ENCODE measurements at places on chromosomes 13 and 19. TPM values are rescaled to one million over a fixed set of nuclear protein-coding genes. Genes with fewer than 3 reads are reported as not detected.

GSX1 gene
- not detected for polyA plus RNA-seq

PLK5 gene
- 0.36 TPM for polyA plus RNA-seq

MYH14 gene
- 20.6 TPM for polyA plus RNA-seq

DNA sequence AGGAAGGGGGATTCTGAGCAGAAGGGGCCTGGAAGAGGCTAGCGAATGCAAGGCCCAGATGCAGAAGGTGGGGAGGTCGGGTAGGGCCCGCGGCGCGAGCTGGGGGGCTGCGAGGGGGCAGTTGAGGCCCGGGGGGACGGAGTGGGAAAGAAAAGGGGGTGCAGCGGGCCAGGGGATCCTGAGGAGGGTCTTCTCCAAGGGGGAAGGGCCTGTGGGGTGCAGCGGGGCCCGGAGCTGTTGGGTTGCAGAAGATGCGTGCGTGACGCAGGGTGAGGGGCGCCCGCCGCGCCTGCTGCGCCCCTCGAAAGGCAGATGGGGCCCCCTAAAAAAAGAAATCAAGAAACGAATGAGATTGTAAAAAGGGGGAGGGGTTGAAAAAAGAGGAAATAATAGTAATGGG, 313 bp downstream of the ZNF541 start:
- DNase-seq: no peak

DNA sequence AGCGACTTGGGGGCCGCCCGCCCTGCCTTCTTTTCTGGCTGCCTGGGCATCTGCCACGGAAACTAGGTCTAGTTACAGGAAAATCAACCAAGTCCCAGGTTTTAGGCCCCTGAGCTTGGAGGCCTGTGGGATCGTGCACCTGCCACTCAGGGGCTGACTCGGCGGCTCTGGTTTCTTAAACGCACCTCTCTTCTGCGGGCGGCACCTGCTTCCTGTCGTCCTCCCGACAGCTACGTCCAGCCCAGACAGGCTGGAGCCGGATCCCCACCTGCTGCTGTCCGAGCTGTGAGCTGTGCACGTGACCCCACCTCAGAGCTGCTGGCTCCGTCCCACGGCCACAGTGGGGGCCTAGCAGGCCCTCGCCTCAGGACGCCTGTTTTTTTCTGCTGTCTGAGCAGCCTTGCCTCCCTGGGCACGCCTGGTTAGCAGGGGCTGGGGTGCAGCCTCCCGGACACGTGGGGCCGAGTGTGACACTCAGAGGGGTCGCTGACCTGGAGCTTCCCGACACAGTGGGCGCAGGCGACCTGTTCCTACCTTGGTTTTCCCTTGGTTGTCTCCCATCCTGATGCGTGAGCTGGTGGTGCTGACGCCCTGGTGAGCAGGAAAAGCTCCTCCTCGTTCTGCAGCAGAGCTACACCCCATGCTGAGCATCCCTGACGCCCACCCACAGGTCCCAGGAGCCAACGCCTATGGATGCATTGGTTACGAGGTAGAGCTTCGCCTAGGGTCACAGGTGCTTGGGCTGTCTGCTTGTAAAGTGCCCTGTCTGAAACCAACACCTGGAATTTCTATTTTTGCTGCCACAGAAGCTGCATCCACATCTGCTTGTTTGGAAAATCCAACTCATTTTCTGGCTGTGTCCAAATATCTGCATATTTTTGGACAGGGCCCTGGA, 17.5 kb downstream of the TMEM255B start:
- no peak for DNase-seq

GRCh38 chr13:74825152-74825937, 656.6 kb downstream of the TBC1D4 start:
- DNase-seq: peak; percentile 10

DNA sequence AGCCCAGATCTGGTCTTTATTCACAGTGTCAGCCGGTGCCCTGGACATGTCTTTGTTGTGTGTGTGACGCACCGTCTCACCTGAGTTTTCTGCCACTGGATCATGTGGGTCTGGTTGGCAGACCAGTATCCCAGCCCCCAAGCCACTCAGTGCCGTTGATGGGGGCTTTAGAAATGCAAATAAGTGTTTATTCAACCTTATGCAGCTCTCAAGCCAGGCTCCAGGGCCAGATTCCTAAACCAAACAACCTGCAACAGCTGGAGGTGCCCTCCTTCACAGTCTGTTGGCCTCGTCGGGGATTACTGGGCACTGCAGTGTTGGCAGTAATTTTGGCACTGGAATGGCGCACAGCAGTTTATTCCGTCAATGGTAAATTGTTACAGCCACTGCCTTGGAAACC, 21.6 kb downstream of the FAM124A start:
- DNase-seq: no peak

GRCh38 chr13:109668433-109669233, 117.8 kb downstream of the IRS2 start:
- no peak for DNase-seq

- DNase-seq: no peak
These were observed 28.7 kb upstream of the MEDAG start for GRCh38 chr13:30877335-30877734.

DNA sequence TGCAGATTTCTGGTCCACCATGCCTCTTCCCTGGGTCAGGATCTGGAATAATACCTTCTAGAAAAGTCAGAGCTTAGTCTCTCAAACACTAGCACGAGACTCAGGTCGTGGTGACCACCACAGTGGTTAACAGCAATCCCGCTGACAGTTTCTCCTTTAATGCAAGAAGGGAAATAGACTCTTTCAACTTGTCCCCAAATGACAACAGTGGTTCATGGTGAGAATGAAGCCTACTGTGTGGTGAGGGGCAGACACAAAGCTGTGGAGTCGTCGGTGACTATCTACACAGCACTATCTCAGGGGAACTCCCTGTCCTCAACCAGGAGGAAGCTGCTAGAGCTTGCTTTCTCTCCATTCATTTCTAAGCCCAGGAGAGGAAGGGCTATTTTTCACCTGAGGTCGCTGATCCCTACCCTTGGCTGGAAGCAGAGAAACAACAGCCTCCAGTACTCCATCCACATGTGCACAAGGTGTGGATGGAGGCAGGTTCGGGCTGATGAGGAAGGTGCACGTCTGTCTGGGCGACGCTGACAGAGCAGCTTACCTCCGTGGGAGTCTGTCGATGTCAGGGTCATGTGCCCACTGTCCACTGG, 72.4 kb downstream of the STK24 start:
- DNase-seq: no peak

- no peak for DNase-seq
These were observed 229.5 kb downstream of the UQCRFS1 start for GRCh38 chr19:28983430-28983829.

DNA sequence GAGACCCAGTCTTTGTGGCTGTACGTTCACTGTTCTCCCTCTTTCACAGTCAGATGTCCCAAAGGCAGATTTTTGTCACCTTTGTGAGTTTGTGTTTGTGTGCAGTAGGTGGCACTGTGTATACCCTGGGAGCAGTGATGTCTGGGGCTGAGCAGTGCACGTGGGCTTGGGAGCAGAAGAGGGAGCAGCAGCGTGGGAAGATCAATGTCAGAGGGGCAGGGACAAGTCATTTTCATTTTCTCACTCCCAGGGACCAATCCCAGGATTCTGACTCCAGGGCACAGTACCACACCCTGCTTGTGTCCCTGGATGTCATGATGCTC, 2.0 kb upstream of the PSG6 start:
- no peak for DNase-seq

GRCh38 chr19:10828981-10829821, 6.8 kb downstream of the TMED1 start:
- no peak for DNase-seq

- no peak for DNase-seq
These were observed 18.1 kb downstream of the N4BP2L1 start for GRCh38 chr13:32409561-32410421.

DNA sequence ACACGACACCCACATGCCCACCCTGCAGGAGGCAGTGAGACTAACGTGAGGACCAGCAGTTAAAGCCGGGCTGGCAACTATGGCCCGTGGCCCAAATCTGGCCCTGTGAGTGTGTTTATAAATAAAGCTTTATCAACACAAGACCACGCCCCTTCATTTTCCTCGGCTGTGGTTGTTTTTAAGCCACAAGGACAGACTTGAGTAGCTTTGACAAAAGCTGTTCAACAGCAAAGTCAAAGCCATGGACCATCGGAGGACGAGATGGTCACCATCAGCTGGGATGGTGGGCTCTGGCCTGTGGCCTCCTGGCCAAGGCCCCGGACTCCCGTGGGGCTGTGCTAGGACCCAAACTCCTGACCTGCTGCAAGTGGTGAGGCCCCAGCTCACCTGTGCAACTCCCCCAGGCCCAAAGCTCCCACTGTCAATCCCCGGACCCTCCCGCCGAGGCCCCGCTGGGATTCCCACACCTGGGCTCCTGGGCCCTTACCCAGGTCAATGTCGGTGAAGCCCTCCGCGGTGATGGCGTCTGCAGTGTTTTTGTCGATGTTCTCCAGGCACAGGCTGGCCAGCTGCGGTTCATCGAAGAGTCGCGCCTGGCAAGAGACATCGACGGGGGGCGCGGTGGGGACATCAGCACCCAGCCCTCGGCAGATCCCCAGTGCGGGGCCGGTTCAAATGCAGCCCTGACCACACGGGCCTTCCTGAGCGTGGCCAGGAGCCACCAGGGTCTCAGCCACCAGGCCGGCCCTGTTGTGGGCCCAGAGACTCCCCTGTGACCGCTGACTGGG, 25.1 kb downstream of the BTBD2 start:
- no peak for DNase-seq

DNA sequence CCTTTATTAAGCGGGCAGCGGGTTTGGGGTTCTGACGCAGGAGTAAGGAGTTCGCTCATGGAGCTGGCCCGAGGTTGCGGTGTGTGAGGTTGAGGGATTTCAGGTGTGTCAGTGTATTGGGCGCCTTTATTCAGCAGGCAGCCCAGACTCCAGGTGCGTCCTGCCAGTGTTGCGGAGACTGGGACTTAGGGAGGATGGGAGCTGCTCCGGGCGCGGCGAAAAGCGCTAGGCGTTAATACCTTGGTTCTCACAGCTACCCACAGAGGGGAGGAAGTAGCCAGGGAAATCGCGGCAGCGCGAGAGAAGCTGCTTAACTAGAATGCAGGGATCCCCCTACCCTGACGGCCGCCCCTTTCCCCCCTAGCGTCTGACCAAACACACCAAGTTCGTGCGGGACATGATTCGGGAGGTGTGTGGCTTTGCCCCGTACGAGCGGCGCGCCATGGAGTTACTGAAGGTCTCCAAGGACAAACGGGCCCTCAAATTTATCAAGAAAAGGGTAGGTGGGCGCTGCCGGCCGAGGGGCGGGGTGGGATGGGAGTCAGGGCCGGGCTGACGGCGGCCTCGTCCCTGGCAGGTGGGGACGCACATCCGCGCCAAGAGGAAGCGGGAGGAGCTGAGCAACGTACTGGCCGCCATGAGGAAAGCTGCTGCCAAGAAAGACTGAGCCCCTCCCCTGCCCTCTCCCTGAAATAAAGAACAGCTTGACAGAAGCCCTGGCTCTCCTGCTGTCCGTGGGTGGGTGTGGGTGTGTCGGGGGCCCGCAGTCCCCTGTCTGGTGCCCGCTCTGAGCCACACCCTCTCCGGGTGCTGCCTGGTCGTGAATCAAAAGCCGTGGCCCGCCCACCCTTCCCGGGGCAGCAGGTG, 1.1 kb downstream of the RPL36 start:
- DNase-seq: no peak
